CD4-positive, alpha-beta T cell treated with Interferon alpha-2 for 1 hour (primary cell): ENCODE measurements at places on chromosomes 12 and 14.
A peak's percentile ranks its signal among the peaks of the same experiment; 100 is the strongest.

DNA sequence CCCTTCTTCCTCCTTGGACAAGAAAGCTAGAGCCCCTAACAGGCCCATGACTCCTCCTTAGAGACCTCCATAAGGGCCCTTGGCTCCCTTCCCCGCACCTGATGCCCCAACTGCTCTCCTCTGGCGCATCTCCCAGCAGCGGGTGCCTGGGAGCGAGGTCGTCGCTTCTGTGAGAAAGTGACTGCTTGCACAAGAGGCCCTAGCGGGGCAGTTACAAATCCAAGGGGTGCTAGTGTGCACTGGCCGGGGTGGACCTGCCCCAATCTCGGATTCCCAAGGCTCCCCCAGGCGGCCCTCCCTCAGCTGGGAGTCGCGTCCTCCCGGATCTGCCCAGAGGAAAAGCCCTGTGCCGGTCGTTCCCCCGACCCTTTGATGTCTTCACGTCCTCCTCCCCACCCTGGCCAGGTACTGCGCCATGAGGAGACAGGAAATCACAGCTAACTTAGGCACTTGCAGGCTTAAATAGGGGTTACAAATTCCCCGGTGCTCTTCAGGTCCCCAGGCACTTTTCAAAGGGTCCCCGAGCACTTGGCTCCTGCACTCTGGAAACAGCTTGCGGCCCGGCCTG, 2.8 kb downstream of the NKX2-8 start:
- DNase-seq: no peak

GRCh38 chr14:50249136-50249775, 17.9 kb upstream of the SOS2 start:
- no peak for DNase-seq

DNA sequence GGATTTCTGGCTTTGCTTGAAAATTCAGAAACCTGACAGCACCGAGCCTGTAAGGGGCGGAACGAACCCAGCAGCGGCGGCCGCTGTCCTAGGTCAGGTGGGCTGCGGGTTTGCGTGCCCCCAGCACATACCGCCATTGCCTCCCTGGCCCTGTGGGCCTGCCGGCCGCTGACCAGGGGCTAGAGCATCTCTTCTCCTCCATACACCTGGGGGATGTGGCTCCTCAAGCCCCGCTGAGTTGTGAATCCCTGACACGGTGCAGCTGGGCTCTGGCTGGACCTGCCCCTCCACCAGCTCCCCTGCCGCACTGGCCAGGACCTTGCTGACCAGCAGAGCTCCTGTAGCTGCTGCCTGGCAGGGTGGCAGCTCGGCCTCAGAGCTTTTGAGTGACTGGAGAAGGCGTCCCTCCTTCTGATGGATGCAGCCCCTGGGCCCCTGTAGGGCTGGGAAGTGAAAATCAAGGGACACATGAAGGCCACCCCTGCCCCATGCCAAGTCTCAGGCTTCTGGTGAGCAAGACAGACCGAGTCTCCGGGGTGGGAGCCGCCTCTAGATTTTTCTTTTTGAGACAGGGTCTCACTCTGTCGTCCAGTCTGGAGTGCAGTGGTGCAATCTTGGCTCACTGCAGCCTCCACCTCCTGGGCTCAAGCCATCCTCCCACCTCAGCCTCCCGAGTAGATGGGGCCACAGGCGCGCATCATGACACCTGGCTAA, 184.9 kb upstream of the SFSWAP start:
- DNase-seq: no peak

DNA sequence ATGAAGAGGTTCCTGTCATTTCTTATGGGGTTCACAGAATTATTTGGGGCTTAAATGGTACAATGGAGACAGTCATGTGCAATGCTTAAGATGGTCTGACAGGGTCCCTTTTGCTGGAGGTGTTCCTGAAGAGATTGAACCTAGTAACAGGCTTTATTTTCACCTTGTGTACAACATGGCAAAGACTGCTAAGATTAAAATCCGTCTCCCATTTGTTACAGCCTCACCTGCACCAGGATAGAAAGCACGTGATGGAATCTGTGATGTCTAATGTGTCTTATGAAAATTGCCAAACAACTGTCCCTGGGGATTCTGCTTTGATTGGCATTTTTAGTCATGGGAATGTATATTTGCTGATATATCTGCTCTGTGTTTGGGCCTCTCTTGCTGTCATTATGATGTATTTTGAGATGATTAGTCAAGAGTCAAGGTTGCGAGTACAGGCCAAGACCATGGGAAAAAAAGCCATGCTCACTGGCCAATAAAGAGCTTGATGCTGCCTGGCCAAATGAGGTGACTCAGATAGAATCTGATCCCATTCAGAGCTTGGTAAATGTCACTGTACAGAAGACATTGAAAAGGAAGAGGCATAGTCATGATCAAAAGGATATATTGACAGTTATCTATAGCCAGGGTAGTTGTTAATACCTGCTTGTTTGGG, 96.1 kb downstream of the FLRT2 start:
- DNase-seq: no peak

DNA sequence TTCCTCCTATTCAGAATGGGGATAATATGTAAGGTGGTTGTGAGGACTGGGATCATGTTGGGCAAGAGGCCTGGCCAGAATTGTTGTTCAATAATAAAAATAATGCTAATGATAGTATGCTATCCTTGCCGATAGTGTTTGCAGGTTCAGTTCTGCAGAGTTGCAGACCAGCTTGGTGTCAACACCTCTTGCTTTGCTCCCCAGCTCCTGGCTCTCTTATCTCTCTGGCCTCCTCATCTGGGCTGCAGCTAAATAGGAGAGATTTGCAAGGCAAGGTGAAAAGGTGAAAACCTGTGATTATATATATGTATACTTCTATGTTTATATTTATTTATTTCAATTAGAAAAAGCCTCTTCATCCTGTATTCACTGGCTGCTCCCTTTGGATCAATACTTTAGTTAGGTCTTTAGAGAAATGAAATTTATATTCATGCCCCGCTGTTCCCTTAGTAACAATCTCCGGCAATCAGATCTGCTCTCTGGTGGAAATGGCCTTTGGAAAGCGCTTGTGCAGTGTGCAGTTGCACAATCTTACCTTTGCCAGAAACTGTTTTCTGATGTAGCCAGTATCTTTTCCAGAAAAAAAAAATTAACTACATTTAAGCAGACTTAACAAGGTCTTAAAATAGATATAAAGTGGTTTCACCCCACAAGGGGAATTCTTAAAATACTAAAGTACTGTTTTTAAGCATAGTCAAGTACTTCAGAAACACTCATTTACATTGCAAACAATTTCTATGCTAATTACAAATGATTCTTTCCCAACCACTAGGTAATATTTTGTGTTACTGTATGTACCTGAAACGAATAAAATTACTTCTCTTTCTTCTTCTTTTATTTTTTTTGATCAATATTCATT, 19.1 kb upstream of the ACVR1B start:
- DNase-seq: no peak

GRCh38 chr14:100573002-100573756, 14.0 kb downstream of the BEGAIN start:
- DNase-seq: no peak

- DNase-seq: no peak
Observed at GRCh38 chr14:90568405-90568804, 171.6 kb downstream of the CALM1 start.

DNA sequence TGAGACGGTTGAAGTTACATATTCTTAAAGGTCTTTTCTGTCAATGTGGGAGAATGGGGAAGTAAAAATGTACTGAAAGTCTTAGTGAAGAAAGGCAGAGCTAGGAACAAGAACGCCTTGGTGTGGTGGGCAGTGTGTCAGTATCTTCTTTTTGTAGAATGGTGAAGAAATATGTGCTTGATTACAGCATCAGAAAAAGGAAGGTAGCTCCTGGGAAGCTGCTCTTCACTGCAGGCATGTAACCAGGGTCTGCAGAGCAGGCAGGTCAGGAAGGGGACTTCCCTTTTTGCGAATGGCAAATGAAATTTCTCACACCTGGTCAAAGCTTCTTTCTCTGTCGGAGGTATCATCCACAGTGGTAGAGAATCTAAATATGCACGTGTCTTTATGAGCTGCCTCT, 226.2 kb downstream of the ADAMTS20 start:
- no peak for DNase-seq

DNA sequence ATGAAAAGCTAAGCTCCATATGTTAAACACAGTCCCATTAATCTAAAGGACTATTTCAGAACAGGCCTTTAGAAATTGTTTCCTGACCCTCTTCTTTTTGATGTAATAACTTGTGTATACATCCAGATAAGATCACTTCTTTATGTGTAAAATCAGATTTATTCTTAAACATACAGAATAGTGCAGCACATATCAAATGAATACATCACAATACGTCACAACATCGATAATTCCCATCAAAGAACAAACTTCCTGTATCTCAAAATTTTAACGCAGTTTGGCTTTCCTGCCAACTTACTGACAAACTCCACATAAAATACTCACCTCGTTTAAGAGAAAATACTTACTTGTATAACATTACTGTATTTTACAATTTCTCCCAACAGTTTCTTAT, 108.7 kb downstream of the ITPR2 start:
- DNase-seq: no peak

GRCh38 chr12:54222609-54223008, 33.8 kb upstream of the SMUG1 start:
- DNase-seq: no peak

DNA sequence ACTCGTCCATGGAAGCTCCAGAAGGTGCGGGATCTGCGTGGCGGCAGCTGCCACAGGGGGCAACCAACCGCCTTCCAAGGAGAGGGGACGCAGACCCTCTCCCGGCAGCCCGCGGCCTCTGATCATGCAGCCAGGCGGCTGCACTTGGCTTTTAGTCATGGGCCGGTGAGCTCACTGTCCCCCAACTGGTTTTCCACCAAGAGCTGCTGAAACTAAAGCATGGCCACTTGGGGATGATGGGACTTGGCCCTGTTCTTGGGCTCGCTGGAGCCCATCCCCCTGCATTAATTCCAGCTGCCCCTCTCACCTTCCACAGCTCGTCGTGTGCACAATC, 39.1 kb downstream of the CCDC85C start:
- no peak for DNase-seq

- DNase-seq: no peak
Observed at GRCh38 chr12:6047249-6048237, 76.9 kb downstream of the VWF start.

GRCh38 chr12:122835750-122836026, 431 bp downstream of the HIP1R start:
- peak; percentile 30 for DNase-seq

DNA sequence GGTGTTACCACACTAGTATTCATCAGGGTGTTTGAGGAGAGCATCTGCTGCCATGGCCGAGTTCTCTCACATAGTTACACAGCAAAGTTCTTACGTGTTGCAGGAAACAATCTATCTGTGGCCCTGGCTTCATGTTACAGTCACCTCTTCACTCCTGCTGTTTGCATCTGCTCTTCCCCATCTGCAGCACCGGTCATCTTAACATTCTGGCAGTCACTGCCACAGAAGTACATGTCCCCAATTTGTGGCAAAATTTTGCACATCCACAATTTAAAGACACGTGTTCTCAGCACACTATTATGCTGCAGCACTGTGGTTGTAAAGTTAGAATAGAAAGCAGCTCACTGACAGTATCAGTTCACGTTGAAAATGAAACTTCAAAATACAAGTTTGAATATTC, 23.2 kb downstream of the MAPK1IP1L start:
- DNase-seq: no peak

DNA sequence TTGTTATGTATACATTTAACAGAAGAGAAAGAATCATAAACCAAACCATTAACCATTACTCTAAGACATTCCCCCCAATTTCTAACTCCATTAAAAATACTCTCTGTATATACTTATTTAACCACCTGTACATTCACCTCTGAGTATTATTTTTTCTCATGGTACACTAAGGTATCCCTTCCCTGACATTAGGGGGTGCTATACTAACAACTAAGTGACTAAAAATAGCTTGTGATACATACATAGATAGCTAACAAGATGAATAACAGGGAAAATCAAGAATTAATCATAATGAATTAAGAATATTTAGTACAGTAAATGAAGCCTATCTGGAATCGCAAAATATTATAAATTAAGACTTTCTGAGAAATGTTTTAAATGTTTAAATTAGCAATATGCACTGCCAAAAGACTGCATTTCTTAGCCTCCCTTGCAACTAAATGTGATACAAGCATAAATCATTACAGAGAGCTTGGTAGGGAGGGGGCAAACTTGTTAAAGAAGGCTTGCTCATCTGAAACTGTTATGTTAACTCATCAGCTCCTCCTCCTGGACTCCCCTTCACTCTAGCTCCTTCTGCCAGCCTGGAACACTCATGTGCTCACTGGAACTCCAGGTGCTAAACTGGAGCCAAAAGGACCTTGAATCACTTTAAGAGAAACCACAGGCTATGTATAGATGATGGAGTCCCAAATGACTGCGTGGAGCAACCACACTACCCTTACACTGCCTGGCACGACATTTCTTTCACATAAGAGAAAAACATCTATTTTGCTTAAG, 14.9 kb downstream of the C2CD5 start:
- no peak for DNase-seq

- no peak for DNase-seq
Observed at GRCh38 chr12:51465491-51465890, 40.9 kb downstream of the SLC4A8 start.

- DNase-seq: peak; percentile 72
Observed at GRCh38 chr12:45655186-45655585, 74.3 kb upstream of the ARID2 start.

GRCh38 chr12:132458846-132459641, 30.9 kb upstream of the FBRSL1 start:
- DNase-seq: no peak

- no peak for DNase-seq
Observed at GRCh38 chr12:77847680-77848431, 17.2 kb downstream of the NAV3 start.

DNA sequence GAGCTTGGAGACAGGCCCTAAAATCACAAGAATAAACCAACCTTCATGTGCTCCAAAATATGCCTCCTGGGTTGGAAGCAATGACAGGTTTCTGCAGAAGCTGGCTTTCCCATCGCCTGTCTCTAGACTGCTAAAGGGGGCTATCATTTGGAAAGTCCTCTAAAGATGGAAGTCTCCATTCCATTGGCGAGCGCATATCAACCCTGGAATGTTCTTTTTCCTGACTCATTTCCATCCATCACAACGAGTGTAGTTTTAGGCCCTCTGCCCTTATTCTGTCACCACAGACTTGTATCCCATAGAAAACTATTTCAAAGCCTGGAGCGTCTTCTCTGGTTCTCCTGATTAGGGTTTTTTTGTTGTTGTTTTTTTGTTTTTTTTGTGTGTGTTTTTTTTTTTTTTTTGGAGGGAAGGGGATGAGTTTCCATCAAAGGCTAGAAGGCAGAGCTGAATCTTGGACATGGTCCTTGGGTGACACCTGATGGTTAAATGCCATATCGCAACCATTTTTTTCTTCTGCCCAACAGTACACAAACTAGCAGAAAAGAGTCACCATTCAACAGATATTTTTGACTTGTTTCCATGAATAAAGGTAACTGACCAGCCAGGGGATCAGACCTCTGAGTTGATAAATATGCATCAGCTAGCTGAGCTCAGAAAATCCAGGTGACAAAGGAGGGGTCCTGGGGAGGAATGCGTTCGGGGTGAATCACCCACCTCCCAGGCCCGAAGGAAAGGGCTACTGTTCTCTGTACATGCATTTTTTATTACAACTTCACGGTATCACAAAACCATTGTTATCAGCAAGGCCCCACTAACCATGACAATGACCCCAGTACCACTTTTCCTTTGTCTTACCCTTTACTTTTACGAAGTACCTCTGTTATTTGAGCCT, 40.5 kb downstream of the KCNA5 start:
- DNase-seq: peak; percentile 10
